ENCODE measurements at places on chromosomes 13 and 19.

DNA sequence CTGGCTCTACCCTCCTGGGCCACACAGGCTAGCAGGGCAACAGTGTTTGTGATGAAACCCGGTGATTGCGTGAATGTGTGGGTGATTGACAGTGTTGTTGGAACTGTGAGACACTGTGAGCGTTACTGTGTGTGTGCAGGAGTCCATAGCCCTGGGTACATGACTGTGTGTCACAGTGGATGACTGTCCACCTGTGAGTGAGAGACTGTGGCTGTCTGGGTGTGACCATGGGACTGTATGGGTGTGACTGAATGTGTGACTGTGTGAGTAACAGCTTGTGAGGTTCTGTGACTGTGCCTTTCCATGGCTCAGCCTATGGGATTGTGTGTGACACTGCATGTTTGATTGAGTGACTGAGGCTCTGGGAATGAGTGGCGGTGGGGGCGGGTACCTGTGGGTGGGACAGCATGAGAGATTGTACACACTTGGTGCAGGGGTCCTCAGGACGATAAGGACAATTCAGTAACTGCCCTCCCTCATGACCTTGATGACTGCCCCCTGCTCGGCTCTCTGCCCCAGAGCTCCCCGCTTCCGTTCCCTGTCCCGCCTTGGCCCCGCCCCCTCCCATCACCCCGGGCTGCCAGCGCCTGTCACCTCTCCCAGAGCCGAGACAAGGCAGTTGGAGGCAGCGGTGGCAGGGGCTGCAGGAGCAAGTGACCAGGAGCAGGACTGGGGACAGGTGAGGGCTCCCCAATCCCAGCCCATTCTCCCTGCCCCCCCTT is at the start of gene GIPR:
Gene GIPR, plus strand, starts transcription at position 602 of the 722 bp plus-strand sequence. CDS start 1,300 bp downstream, outside the sequence.
- DNase-seq: peak; percentile 9

DNA sequence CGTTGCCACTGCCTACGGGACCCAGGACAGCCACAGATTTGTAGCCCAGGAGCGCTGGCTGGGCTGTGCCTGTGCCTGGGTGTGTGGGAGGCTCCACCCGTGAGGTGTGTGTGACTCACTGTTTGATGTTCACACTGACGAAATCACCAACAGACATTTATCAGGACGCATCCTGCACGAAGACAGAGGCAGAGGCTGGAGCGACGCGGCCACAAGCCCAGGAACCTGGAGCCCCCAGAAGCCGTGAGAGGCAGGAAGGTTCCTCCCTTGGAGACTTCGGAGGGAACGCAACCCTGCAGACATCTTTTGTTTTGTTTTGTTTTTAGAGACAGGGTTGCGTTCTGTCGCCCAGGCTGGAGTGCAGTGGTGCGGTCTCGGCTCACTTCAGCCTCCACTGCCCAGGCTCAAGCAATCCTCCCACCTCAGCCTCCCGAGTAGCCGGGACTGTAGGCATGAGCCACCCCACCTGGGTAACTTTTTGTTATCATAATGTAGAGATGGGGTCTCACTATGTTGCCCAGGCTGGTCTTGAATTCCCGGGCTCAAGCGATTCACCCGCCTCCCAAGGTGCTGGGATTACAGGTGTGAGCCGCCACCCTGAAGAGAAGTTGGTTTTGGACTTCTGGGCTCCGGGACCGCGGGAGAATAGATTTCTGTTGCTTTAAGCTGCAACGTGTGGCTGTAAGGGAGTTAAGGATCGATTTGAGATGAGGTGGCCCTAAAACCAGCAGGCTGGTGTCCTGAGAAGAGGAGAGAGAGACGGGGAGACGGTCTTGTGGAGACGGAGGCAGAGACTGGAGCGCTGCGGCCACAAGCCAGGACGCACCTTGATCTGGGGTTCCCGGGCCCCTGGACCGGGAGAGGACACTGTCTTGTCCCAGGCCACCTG is 24.9 kb upstream of the WDR18 start:
- DNase-seq: no peak

DNA sequence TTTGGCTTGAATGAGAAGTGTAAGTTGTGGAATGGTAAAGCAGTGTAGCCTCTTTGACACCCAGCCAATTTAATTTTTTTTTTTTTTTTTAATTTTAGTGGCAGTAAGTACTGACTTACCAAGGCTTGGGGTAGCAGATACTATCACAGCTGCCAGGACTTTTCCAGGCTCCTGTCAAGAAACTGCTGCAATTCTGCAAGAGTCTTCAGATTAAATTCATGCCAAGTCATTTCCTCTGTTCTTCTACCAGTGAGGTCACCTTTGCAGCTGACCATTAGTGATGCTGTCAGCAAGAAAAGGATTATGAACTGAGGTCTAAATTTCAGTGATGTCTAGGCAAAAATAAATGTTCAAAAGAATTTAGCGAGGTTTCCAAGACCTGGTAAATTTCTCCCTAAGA is 91.2 kb downstream of the GGACT start:
- DNase-seq: no peak

DNA sequence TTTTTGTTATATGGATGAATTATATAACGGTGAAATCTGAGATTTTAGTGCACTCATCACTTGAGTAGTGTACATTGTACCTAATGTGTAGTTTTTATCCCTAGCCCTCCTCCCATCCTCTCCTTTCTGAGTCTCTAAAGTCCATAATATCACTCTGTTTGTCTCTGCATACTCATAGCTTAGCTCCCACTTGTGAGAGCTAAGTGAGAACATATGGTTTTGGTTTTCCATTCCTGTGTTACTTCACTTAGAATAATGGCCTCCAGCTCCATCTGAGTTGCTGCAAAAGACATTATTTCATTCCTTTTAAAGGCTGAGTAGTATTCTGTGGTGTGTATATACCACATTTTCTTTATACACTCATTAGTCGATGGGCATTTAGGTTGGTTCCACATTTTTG is 94.0 kb downstream of the SLC10A2 start:
- no peak for DNase-seq

GRCh38 chr19:14363183-14364097 is 17.8 kb upstream of the ADGRE5 start:
- peak; percentile 68 for DNase-seq

- no peak for DNase-seq
These were observed 7.7 kb upstream of the KIR2DL4 start for GRCh38 chr19:54795758-54796157.

- DNase-seq: no peak
These were observed 20.7 kb upstream of the NANOS2 start for GRCh38 chr19:45935267-45935666.

GRCh38 chr19:3509566-3509989 is 3.5 kb downstream of the FZR1 start:
- no peak for DNase-seq

DNA sequence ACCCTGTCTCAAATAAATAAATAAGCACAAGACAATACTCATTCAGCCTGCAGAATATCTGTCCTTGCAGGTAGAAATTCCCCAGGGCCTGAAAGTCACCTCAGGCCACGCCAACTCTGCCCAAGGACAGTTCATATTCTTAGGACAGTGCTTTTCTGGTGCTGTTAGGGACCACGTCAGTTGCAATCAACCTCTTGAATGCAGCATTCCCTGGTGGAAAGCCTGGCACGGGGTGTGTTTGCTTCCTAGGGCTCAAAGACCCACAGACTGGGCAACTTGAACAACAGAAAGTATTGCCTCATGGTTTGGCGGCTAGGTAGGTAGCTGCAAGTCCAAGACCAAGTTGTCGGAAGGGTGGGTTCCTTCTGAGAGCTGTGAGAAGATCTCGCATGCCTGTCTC is 160.3 kb downstream of the KCTD15 start:
- no peak for DNase-seq

DNA sequence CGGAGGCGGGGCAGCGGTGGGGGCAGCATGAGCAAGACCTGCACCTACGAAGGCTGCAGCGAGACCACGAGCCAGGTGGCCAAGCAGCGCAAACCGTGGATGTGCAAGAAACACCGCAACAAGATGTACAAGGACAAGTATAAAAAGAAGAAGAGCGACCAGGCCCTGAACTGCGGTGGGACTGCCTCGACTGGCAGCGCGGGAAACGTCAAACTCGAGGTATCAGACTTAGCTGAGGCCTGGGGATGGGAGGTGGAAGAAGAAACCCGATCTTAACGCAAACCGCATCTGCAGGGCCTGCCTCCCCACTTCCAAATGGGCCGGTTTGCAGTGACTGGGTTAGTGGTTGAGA is 693 bp downstream of the RFXAP start:
- no peak for DNase-seq

- DNase-seq: no peak
These were observed 2.2 kb downstream of the FXYD3 start for GRCh38 chr19:35117799-35118198.

DNA sequence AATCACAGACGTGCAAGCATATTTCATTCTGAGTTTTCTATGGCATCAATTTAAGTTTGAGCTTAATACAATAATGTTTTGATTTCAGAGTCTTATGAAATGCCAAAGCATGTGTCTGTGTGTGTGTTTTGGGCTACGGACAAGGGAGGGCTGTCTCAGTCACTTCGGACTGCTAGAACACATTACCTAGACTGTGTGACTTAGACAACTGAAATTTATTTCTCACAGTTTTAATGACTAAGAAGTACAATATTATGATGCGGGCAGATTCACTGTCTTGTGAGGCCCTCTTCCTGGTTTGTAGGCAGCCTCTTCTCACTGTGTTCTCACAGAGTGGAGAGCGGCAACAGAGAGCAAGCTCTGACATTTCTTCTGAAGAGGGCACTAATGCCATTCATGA is 1202.0 kb downstream of the EFNB2 start:
- DNase-seq: no peak

- no peak for DNase-seq
These were observed 19.9 kb upstream of the SGCG start for GRCh38 chr13:23160638-23161480.

DNA sequence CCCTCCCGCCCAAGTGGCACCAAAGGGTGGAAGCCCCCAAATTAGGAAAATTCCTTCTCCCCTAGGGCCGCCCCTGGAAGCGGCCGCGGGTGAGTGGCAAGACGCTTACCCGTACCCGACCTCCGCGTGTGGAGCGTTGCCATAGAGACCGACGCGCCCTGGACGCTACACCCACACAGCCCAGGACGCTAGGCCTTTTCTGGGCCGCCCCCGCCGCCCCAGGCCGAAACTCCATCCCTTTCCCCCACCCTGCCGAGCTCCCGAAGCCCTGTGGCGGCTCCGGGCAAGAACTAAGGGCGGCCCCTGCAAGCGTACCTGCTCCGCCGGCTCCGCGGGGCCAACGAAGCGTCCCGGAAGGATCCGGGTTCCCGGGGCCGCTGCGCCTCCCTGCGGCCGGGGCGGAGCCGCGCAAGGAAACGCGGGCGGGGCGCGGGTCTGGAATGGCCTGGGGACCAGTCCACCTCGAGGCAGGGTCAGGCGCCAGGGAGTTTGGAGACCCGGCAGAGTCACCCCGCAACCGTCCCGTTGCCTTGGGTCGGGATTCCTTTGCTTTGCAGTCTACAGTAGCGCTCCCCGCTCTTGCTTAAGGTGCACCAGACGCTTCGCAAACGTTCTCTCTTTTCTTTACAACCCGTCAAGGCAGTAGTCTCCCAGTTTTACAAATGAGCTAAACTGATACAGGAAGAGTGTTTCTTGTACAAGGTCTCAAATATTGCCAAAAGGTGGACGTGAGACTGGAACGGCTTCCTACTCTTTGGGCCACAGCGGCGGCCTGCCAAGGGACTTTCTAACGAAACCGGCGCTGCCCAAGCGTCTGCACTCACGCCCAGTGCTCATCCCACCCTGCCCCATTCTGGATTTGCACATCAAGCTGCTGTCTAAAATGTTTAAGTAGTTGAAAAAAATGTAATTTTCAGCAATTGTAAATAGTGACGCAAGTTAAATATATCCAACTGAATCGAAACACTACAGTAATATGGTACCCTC is at the start of gene NEK5:
Gene NEK5, minus strand, starts transcription at position 360 of the 987 bp plus-strand sequence. CDS start 1,591 bp downstream, outside the sequence.
- peak; percentile 19 for DNase-seq

- DNase-seq: no peak
These were observed 24.2 kb downstream of the SIAH3 start for GRCh38 chr13:45827318-45827717.

- no peak for DNase-seq
These were observed 11.2 kb downstream of the SLC1A5 start for GRCh38 chr19:46776927-46777911.

- no peak for DNase-seq
These were observed 38.9 kb downstream of the RASL11A start for GRCh38 chr13:27309401-27309958.

GRCh38 chr13:107845911-107846310 is 369.4 kb downstream of the LIG4 start:
- DNase-seq: no peak

DNA sequence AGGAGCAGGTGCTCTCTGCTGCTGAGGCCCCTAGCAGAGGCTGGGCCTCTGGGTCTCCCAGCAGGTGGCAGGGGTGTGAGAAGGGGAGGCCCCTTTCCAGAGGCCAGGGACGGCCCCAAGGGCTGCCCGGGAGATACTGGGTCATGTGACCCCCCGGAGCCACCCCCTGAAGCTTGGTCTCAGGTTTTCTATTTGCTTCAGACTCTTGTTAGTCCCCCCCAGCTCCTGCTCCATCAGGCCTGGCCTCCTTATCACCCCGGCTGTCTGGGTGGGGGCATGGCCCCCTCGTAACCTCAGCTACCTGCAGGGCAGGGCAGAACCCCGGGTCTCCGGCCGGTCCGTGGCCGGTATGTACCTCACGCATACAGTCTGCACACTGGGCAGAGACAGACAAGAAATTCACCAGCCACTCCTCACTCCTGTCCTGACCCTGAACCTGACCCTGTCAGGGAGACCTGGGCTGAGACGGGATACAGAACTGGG is 13.2 kb upstream of the TCF3 start:
- no peak for DNase-seq

DNA sequence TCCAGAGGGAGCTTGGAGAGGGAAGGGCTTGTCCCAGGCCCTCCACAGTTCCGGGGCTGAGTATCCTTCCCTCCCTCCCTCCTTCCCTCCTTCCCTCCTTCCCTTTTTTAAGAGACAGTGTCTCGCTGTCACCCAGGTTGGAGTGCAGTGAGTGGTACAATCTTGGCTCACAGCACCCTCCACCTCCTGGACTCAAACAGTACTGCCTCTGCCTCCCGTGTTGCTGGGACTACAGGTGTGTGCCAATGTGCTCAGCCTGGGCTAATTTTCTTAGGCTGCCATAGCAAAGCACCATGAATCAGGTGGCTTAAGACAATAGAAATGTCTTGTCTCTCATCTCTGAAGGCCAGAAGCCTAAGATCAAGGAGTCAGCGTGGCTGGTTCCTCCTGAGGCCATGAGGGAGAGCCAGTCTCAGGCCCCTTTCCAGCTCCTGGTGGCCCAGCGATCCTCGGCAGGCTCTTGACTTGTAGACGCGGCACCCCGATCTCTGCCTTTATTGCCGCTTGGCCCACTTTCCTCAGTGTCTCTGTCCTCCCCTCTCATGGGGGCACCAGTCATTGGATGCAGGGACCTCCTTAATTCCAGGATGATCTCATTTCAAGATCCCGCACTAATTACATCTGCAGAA is 47.5 kb downstream of the CRTC1 start:
- DNase-seq: no peak

DNA sequence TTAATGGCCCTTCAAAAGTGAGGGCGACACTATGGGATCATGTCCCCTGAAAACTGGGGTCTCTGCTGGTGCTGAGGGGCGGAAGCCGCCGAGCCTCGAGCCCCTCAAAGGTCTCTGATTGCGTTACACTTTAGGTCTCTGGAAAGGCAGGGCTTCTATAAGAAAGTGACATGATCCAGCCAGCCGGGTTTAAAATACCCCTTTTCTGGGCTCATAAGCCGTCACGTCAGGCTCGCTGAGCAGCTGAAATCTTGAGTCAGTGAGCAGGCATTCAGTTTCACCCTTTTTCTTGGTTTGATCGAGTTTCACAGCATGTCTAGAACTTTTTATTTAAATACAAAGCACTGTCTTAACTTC is 600 bp upstream of the HMGB1 start:
- no peak for DNase-seq

GRCh38 chr13:29664591-29664990 is 69.1 kb upstream of the SLC7A1 start:
- no peak for DNase-seq
